ENCODE measurements at places on chromosomes 13 and 19.

GRCh38 chr13:27621116-27621365 is 651 bp upstream of the POLR1D start:
- no peak for DNase-seq

DNA sequence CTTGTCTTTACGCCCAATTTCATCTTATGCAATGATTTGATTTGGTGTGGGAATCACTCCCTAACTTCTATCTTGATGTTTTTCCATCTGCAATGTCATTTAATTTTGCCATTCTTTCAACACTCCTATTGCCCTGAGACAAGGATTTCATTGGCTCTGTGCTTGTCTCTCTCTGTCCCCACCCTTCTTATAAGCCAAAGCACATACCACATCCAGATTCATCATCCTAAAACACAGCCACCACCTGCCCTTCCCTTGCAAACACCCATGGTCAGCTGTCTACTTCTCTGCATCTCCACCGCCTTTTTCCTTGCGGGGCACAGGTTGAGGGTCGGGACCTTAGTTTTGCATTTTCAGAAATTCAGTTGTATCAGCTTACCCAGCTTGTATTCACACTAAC is 225.8 kb upstream of the SOX21 start:
- DNase-seq: no peak

- no peak for DNase-seq
These were observed 36.1 kb downstream of the HPN start for GRCh38 chr19:35077411-35078223.

DNA sequence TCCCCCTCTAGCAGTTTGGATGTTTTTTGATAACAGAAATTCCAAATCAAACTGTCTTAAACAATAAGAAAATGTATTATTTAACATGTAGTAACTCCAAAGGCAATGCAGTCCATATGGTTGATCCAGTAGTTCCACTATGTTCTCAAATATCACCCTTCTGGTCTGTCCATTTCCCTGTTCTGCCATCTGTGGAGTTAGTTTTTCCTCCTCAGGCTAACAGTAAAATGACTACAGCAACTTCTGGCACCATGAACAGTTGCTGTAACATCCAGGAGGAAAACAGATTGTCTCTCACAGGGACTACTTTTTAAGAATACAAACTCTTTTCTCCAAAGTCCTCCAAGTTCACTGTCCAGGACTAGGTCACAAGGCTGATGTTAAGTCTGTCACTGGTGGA is 455.4 kb downstream of the FGF14 start:
- no peak for DNase-seq

DNA sequence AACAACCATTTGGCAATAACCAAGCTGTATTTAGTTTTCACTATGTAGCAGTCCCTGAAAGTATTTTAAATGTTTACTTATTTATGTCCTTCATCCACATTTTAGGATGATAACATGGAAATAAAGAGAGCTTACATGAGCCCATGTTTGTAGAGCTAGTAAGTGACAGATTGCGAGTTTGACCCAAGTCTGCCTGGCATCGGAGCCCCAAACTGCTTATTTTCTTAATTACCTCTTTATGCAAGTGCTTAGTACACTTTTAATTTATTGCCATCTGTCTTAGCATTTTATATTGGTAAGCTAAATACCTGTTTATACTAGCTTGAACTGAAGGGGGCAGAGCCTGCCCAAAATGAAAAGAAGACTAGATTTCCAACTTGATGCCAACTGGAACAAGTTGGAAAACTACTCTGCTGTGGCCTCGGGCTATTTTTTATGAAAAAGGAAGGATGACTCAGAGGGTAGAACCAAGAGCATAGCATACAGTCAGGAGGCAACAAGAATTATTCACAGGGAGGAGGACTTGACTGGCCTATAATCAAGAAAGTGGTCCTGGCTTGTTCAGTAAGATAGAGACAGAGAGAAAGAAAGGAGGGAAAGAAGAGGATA is 150.2 kb downstream of the NDFIP2 start:
- peak; percentile 93 for DNase-seq

DNA sequence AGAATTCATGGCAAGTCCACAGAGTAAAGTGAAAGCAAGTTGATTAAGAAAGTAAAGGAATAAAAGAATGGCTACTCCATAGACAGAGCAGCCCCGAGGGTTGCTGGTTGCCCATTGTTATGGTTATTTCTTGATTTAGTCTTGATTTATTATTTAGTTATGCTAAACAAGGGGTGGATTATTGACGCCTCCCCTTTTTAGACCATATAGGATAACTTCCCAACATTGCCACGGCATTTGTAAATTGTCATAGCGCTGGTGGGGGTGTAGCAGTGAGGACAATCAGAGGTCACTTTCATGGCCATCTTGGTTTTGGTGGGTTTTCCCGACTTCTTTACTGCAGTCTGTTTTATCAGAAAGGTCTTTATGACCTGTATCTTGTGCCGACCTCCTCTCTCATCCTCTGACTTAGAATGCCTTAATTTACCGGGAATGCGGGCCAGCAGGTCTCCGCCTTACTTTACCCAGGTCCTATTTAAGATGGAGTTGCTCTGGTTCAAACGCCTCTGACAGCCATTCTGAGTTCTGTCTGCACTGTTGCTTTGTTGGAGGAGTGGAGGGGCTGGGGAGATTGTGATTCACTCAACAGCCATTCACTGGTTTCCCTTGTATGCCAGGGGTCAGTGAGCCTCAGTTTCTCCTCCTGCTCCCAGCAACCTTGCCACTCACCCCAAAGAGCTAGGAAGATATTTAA is 27.6 kb downstream of the HPN start:
- no peak for DNase-seq

DNA sequence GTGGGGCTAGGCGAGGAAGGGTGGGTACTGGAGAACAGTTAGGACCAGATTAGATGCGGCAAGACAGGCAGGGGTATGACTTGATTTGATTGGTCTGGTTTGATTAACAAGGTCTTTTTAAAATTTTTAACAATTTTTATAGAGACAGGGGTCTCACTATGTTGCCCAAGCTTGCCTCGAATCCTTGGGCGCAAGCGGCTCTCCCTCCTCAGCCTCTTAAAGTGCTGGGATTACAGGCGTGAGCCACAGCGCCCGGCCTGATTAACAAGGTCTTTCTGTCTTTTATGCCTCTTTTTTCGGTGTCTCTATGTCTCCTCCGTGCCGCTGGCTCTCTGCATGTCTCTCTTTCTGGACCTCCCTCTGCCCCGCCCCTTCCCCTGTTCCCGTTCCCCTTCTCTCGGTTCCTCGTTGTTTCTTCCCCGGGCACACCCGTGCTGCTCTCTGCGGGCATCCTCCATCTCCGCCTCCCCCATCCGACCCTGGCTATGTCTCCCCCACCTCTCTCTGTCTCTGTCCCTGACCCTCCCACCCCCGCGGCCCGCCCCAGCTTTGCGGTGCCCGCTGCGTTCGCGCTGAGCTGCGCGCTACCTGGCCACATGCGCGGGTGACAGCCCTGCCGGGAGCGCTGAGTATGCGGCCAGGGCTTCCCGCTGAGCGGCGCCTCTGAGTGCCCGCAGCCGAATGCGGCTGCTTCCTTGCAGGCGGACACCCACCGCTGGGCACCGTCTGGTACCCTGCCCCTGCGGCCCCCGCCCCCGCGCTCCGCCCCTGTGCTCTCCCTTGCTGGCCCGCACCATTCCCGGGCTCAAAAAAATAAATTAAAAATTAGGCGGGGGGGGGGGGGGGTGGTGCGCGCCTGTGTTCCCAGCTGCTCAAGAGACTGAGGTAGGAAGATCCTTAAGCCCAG is 8.1 kb upstream of the SDHAF1 start:
- no peak for DNase-seq

DNA sequence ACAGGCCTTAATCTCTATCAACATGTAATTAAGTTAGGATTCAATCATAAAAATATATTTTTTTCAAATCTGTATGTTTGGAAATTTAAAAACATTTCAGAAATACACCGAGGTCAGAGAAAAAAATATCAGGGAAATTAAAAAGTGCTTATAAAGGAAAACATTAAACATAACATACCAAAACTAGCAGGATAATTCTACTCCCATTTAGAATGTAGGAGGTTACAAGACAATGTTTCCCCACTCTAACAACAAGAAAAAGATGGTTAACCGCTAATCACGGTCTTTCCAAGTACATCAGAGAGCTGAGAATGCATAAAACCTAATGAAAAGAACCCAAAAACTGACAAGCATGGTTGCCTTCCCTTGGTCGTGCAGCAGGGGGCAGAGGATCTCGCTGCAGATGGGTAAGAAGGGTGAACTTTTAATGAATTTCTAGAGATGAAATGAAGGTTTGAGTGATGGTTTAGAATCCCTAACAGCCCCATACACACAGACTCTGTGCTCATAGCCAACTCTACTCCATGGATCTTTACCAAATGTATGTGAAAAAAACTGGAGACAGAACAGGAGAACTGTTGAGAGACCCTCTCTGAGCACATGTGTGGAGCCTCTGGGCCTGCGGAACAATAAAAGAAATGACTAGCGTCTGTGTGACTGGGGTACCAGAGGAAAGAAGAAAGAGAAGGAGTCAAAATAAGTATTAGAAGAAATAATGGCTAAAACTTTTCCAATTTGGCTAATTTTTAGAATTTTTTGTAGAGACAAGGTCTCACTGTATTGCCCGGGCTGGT is 51.3 kb upstream of the LSM14A start:
- DNase-seq: no peak

DNA sequence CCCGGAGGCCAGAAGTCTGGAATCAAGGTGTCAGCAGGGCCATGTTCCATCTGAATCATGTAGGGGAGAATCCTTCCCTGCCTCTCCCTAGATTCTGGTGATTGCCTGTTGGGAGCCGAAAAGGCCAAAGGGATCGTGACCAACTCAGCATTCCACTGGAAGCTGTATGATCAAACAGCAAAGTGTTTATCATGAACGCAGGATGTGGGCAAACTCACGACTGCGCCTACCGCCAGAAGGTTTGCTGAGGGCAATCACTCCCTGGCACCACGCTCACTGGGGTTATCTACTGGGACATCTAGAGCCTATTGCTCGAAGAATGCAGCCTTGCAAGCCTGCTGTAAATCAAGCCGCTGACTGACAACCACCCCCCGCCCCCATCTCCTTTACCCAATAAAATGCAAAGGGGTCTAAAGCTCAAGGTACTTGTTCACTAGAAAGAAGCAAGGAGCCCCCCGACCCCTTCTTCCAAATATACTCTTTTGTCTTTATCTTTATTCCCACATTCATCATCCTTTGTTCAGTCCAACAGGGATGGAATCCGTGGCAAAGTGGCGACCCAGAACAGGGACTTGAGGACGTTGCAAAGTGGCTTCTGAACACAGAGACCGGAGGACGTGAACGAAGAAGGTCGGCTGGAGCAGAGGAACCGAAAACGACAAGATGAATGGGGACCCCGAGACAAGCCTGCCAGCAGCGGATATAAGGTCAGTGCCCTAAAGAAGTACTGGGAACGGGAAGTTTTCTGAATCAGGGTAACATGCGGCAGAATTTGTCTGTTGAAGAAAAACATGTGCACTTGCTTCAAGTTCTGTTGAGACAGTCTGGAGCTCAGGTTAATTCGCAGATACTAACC is 16.8 kb downstream of the CLEC4M start:
- no peak for DNase-seq
